ENCODE measurements at places on chromosomes 3 and 15.

DNA sequence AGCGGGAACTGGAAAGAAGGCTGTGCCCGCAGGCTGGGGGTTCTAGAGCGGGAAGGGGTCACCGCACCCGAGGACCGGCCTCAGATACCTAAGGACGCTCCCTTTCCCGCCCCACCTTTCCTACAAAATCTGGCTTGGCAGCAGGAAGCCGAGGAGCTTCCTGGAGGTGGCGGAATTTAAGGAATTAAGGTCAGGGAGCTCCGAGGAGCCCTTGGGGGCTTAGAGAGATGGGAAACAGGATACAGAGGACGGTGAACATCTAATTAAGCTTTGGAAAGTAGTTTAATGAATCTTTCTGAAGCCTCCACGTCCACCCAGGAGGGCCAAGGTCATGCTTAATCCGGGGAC, 507 bp upstream of the AP3B2 start:
- DNase-seq = no peak

- no peak for DNase-seq
Observed at GRCh38 chr15:39784638-39785037, 2.0 kb upstream of the FSIP1 start.

GRCh38 chr3:56775838-56776555, 25.8 kb downstream of the ARHGEF3 start:
- no peak for DNase-seq

GRCh38 chr3:81446806-81447205, 314.6 kb downstream of the GBE1 start:
- no peak for DNase-seq

- no peak for DNase-seq
Observed at GRCh38 chr3:131694376-131694775, 191.6 kb upstream of the MRPL3 start.

DNA sequence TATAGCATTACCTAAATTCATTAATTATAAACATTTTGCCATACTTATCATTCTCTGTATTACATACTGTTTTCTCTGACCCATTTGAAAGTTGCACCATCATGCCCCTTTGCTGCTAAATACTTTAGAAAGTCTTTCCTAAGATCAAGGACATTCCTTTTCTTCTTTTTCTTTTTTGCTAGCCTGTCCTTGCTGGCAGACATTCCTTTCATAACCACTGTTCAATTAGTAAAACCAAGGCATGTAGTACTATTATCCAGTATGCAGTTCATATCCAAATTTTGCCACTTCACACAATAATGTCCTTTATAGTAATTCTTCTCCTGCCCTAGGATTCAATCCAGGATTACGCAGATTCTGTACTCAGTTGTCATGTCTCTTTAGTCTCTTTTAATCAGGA, 321.0 kb upstream of the C2CD4B start:
- DNase-seq = no peak

GRCh38 chr15:80072285-80072994, 13.0 kb downstream of the ZFAND6 start:
- peak; percentile 32 for DNase-seq

DNA sequence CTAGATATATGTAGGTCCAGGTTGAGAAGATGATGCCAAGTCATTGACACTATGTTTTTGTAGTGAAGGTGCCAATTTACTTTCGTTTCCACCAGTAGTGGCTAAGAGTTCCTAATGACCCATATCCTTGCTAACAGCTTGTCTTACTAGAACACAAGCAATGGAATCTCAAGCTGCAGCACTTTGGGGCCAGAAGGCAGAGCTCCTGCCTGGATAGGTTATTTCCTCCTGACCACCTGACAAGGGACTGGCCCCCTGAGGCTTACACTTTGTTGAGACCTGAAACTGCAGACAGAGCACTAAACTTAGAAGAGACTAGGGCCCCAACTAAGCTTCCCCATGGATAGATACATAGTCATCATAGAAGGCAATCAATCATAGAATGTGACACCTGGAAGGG, 11.7 kb downstream of the ONECUT1 start:
- DNase-seq = no peak
